Lung microvascular endothelial cell (primary cell): ENCODE measurements at places on chromosomes 4 and X.

DNA sequence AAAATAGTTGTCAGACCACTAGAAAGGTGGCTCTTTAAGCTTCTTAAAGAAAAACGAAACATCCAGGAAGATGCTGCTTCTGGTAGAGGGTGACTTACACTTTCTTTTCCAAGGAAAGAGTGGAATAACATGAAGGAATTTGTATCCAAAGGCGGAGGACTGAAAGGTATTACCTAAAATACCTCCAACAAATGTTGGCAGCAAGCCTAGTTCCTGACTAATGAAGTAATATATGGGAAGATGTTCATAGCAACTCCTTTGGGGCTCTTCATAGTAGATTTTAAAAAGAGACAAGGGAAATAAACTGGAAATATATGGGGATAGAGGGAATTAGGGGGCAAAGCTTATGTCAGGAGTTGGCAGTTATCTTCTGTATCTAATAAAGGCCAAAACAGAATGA is 116.2 kb downstream of the AASDH start:
- DNase-seq = no peak

DNA sequence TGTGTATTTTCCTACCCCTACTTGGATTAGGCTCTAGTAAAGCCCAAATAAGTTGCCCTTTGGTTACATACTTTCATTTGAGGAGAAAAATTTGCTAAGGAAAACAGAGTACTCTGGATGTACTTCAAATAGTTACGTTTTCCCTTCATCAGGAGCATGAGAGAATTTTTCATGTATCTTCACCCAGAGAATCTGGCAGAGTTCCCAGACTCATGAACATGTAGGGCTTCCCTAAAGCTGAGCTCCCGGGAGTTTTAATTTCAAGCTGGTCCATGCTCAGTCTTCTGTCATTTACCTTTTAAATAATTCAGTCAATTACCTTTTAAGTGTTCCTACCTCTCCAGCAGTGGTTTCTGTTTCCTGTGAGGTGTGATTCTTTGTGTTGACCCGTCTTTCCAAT is 367.5 kb upstream of the GRID2 start:
- no peak for DNase-seq

- no peak for DNase-seq
These were observed 146.4 kb downstream of the AMMECR1 start for GRCh38 chrX:110171442-110171841.

GRCh38 chr4:57443787-57444186 is 333.6 kb upstream of the IGFBP7 start:
- no peak for DNase-seq
